ENCODE measurements at places on chromosomes 4 and X. TPM values are rescaled to one million over a fixed set of nuclear protein-coding genes. Genes with fewer than 3 reads are reported as not detected.

Gene ARHGAP6
- not detected for total RNA-seq

Gene TIGD2
- total RNA-seq, result 3.7 TPM

Gene PF4V1
- not detected for total RNA-seq

Gene CYSLTR1
- 2.1 TPM for total RNA-seq

Gene MAB21L2
- total RNA-seq, result not detected

Gene PRRG1
- total RNA-seq, result not detected

Gene NPY2R
- not detected for total RNA-seq

Gene MCF2
- total RNA-seq, result 0.40 TPM

Gene SPATA4
- not detected for total RNA-seq

Gene PALLD
- 1.5 TPM for total RNA-seq

Gene VSIG1
- not detected for total RNA-seq

Gene F8A2
- not detected for total RNA-seq

Gene GPC4
- total RNA-seq, result not detected

Gene TLR1
- 5.3 TPM for total RNA-seq

Gene GLOD5
- not detected for total RNA-seq

Gene EDNRA
- not detected for total RNA-seq

Gene SPATA18
- total RNA-seq, result 0.35 TPM

Gene RBM46
- not detected for total RNA-seq

Gene MND1
- 25.2 TPM for total RNA-seq

All from activated CD8-positive, alpha-beta memory T cell treated with anti-CD3 and anti-CD28 coated beads, Interleukin-2, amount 10 ng/mL, durations not matched to agents 7 days and 5 days (primary cell).